Hematopoietic multipotent progenitor cell treated with erythropoietin and hydrocortisone succinate and interleukin-3 and kit ligand, for 17 days (in vitro differentiated cells): ENCODE measurements at places on chromosomes 13 and 19.

- DNase-seq, result no peak
These were observed 2.4 kb downstream of the TICAM1 start for GRCh38 chr19:4829001-4829712.

DNA sequence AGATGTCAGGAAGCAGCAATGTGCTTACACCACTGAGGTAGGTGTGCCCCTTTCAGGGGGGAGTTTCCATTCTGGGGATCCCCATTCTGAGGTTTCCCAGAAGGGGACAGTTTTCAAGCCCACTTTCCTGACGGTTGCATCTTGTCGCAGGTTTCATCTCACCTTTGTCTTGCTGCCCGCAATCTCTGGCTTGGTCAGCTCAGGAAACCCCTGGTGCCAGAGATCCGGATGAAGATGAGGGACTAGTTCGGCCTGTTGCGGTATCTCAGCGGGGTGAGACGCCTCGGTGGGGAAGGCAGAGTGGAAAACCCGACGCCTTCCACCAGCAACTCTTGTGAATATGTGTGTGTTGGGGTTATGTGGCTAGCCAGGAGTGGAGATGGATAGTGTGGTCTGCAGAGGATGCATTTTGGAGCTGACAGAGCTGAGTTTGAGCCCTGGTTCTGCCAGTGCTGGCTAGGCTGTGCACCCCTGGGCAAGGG is 13.1 kb downstream of the TNFSF9 start:
- no peak for DNase-seq

- DNase-seq, result no peak
These were observed 6.0 kb downstream of the ATG4D start for GRCh38 chr19:10549733-10550132.

DNA sequence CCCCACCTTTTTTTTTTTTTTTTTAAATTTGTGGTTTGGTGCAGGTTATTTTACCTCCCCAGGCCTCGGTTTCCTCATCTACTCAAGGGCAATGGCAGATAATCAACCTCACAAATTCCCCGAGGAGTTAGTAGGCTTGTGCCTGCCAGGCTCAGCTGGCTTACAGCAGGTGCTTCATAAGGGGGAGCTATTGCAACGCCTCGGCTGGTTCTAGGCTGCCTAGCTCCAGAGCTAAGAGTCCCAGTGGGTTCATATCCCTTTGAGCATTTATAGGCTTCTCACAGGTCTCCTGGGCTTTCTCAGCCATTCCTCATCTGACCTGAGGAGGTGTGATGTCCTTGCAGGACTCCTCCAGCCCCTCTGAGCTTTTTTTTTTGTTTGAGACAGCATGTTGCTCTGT is 10.6 kb downstream of the BCKDHA start:
- DNase-seq, result no peak

DNA sequence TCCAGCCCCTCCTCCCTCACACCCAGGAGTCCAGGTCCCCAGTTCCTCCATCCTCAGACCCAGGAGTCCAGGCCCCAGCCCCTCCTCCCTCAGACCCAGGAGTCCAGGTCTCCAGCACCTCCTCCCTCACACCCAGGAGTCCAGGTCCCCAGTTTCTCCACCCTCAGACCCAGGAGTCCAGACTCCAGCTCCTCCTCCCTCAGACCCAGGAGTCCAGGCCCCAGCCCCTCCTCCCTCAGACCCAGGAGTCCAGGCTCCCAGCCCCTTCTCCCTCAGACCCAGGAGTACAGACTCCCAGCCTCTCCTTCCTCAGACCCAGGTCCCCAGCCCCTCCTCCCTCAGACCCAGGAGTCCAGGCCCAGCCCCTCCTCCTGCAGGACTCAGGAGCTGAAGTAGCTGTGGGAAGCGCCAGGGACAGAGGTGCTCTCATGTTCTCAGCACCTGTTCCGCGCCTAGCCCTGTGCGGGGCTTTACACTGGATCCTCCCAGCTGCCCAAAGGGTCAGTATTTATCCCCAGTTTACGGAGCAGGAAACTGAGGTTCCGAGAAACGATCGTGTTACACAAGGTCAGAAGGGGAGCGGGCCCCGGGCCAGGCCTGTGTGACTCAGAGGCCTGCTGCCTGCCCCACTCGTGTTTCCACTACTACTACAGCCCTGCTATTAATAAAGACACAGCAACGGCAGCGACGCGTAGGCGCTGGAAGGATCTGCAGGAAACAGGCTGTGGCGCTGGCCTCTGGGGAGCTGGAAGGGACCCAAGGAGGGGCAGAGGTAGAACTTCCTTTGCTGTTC is 1.7 kb upstream of the SBK3 start:
- DNase-seq, result no peak

GRCh38 chr19:42214810-42215485 is 2.5 kb downstream of the DEDD2 start:
- DNase-seq, result no peak

DNA sequence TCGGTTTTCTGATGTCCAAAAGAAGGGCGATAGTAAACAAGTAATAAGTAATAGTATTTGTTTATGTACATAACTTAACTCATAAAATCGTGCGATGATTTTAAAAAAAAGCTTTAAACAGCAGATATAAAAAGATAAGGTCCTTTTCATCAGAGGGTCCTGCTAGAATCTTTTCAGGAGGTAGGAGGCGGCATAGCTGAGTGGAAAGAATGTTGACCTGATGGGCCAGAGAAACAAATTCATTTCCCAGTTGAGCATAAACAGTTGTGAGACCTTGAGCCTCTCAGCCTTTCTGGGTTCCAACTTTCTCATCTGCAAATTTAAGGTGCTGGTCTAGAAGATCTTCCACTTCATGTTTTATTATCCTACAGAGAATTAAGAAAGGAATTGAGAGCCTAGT is 173.5 kb downstream of the LACC1 start:
- no peak for DNase-seq

- DNase-seq, result no peak
These were observed 8.6 kb downstream of the C19orf25 start for GRCh38 chr19:1470305-1471009.

- DNase-seq, result peak; percentile 87
These were observed 7.4 kb downstream of the ETHE1 start for GRCh38 chr19:43519436-43520088.

- no peak for DNase-seq
These were observed 373.3 kb downstream of the ZNF536 start for GRCh38 chr19:30745476-30745985.

DNA sequence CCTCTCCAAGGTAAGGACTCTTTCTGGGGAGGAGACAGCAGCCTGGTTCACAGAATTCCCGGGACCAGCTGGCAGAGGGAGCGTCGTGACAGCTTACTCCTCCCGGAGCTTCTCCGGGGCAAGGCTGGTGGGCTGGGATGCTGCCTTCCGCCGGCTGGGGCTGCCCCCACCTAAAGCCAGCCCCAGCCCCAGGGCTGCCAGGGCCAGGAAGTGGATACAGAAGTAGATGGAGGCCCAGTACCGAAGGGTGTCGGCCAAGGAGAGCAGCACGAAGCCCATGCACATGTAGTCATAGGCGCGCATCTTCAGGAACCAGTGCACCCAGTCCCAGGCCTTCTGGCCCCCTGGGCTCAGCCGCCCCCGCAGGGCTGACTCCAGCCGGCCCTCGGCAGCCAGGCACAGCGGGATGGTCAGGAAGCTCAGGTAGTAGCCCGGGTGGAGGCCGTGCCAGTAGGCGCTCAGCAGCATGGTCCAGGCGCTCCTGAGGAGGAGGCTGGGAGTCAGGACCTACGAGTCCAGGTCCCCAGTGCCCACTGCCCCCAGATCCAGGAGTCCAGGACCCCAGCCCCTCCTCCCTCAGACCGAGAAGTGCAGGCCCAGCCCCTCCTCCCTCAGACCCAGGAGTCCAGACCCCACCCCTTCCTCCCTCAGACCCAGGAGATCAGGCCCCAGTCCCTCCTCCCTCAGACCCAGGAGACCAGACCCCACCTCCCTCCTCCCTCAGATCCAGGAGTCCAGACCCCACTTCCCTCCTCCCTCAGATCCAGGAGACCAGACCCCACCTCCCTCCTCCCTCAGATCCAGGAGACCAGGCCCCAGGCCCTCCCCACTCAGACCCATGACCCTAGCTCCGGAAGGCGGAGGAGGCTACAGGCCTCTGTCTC is 1.2 kb upstream of the TMC4 start:
- DNase-seq, result no peak

- DNase-seq, result no peak
These were observed 26.0 kb downstream of the C19orf47 start for GRCh38 chr19:40322271-40322610.

- no peak for DNase-seq
These were observed 31.8 kb downstream of the GJA3 start for GRCh38 chr13:20129076-20129475.

DNA sequence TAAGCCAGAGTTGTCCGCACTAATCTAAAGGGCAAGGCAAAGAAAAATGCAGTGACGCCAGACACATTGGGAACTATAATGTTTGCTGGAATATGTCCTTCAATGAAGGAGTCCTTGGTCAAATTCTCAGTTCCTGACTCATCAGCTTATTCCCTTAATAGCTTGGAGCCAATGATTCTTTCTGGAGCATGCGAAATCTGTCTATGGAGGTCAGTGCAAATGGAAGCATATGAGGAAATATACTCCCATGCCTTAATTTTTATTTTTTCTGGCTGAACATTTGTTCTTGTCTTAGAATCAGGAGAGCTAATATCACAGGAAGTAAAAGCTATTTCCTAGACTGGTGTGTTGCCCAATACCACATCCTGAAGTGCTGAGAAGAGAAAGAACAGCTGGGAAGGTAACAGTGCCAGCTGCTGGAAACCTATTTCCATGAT is 289.8 kb upstream of the SPRY2 start:
- no peak for DNase-seq

- no peak for DNase-seq
These were observed 183.5 kb upstream of the TSC22D1 start for GRCh38 chr13:44759384-44760360.

DNA sequence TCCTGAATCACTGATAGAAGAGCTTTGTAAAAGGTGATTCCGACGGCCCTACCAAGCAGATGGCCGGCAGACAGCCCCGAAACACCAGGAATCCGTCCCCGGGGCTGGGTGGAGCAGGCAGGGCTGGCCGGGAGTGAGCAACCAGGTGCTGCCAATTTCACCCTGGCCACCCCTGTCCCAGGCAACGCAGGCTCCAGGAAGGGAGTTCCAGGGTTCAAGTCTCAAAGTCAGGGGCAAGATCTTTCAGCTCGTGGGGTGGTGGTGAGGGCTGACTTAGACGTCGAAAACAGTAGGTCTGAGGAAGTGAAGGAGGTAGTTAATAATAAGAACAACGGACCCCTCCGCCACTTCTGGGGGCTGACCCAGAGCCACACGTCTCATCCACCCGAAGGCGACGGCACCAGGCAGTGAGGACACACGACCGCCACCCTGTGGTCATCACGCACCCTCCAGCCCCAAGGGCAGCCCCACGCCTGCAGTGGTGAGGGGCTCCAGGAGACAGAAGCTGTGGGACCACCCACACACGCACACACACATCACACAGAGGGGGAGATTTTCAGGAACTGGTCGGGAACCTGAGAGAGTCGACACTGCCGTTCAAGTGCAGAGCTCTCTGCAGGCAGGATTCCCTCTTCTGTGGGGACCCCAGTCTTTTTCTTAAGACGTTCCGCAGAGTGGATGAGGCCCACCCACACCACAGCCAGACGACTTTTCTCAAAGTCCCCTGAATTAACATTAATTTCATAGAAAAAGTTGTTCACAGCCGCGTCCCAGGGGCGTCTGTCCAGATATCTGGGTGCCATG is 67.2 kb downstream of the SPACA7 start:
- DNase-seq, result no peak

GRCh38 chr19:56978023-56978565 is 137.6 kb upstream of the PEG3 start:
- no peak for DNase-seq
